ENCODE measurements at places on chromosomes 5 and 9. TPM values are rescaled to one million over a fixed set of nuclear protein-coding genes. Genes with fewer than 3 reads are reported as not detected.

Gene BNC2
- total RNA-seq = 52.5 TPM

Gene BAG1
- 13.7 TPM for total RNA-seq

Gene SPAG8
- total RNA-seq = 1.5 TPM

Gene KCNV2
- total RNA-seq = not detected

Gene SNCAIP
- 0.66 TPM for total RNA-seq

Gene HSPB3
- 0.33 TPM for total RNA-seq

Gene ARSI
- 12.1 TPM for total RNA-seq

Gene PCDHGA9
- 8.0 TPM for total RNA-seq

Gene SMIM32
- total RNA-seq = not detected

Gene SLC25A48
- total RNA-seq = not detected

Gene CEL
- total RNA-seq = 0.66 TPM
